Stimulated activated CD8-positive, alpha-beta memory T cell treated with anti-CD3 and anti-CD28 coated beads, Interleukin-15, amount 100 ng/mL, for 24 hours (primary cell): ENCODE measurements at places on chromosomes 2 and 18.

- DNase-seq = no peak
Observed at GRCh38 chr2:62999905-63000304, 50.7 kb upstream of the OTX1 start.

GRCh38 chr2:232611559-232612218 is 21.7 kb upstream of the EFHD1 start:
- DNase-seq = peak; percentile 60

GRCh38 chr2:96798733-96799622 is 17.1 kb upstream of the CNNM3 start:
- DNase-seq = no peak

DNA sequence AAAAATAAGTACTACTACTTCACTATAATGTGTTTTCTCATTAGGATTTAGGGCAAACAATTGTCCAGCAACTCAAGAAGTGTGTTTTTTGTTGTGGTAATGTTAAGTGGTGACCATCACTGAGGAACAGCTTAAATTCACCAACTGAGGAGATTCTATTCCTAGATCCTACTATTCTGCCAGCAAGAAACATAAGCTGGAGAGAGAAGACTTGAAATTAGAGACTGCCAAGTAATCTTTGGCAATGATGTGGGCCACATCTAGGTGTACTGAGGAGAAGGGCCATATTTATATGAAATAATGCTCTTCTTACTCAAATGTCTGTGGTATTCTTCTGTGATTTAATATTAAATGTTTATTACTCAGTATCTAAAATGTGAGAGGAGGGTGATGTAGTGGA is 44.3 kb upstream of the MSTN start:
- DNase-seq = no peak

DNA sequence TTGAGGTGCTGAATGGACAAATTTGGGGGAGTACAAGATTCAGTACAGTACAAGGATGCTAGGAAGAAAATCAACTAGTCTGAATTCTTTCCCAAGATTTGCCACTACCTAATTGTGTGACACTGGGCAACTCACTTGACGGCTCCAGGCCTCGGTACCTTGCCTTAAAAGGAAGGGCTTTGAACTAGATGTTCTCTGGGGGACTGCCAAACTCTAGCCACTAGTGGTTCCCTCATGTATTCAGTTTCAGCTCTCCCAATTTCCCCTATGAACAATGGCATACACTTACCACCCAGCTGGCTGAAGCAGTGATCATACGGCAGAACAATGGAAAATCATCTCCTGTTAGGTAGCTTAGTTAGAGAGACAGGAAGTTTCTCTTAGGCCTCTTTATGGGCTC is 73.4 kb downstream of the VWC2L start:
- no peak for DNase-seq

- DNase-seq = no peak
Observed at GRCh38 chr2:119178776-119179175, 20.2 kb upstream of the C1QL2 start.

DNA sequence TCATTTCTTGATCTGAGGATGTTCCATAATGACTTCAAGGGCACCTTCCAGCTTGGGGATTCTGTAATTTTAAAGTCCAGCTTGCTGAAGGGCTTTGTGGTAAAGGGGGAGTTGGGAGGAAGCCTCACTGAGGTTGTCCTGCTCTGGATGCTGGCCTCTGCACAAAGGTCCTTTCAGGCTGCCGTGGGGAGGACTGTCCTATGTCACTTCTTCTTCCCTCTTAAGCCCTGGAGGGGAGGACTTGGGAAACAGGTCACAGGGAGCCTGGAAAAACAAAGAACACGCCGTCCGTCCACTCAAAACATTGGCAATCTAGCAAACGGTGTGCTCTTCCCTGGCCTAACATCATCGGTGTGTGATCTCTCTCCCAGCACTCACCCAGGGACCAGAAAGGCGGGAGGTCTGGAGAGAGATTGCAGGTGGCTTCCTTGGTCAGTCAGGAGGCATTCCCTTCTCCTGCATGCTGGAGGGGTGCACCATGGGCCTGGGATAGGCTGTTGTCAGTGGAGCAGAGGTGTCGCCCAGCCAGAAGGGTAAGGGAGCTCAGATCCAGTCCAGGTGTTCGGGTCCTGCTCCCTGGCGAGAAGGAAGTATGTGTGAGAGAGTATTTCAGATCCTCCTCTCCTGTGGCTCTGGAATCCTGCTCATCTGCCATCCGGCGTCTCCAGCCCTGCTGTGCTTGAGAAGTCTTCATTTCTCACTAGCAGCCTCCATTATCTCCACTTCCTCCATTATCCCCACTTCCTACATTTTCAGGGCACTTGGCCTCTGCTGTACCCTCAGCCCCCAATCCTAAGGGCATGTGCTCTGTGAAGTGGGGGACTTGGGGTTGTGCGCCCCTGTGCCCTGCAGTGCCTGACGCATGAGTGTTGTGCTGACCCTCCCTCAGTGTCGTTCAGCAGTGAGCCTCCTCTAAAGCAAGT is 20.1 kb downstream of the ASAP2 start:
- no peak for DNase-seq

- no peak for DNase-seq
Observed at GRCh38 chr2:65545837-65546805, 113.7 kb upstream of the SPRED2 start.

GRCh38 chr2:113080134-113080533 is 12.4 kb downstream of the IL1F10 start:
- DNase-seq = peak; percentile 19

DNA sequence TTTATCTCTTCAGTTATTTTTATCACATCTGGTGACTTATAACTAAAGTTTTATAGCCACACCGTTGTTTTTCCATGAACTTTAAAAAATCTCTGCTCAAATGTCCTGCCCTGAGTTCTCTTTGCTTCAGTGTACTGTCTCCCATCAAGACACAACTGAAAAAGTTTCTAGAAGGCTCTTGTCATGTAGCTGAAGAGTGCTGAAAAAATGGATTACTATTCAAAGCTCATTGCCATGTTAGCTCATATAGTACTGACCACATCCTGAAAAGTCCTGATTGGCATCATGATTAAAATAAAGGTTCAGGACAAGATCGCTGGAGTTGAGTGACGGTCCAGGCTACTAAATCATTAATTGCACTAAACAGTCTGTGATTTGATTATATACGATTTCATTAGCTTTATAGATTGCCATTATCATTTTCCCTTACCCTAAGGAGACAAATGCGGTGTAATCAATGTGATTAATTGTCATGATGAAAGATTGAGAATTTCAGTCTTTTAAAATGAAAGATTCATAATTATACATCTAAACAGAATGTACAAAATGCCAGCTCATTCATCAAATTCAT is 62.2 kb downstream of the MFSD6 start:
- DNase-seq = no peak

- DNase-seq = no peak
Observed at GRCh38 chr18:56269958-56270357, 368.4 kb downstream of the TXNL1 start.

- DNase-seq = no peak
Observed at GRCh38 chr2:14706201-14706600, 73.7 kb downstream of the LRATD1 start.

DNA sequence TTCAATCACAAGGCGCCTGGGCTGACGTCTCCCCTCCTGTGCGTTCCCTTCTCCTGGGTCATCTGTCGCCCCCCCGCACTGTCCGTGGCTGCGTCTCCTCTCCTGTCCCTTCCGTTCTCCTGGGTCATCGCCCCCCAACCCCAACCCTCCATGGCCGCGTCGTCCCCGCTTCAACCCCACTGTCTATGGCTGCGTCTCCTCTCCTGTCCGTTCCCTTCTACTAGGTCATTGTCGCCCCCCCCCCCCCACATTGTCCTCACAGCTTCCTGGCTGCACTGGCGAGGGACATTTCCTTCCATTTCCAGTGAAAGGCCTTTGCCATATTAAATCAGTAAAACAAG is 118.9 kb downstream of the TMEM18 start:
- DNase-seq = no peak

DNA sequence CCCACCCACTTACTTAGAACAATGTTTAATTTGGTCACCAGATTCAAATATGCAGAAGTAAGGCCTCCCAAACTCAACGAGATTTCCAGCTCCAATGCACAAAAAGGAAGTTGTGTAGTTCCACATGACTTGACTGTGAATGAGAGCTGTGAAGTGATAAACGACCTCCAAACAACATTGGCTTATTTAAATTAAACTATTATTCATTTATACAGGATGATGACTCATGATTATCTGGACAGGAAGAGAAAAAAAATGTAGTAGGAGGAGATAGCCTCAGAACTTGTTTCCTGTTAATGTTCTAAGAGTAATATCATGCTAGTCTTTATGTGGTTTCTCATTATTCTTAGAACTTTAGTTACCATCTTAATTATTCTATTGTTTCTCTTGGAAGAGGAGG is 237.3 kb downstream of the C1D start:
- DNase-seq = no peak

DNA sequence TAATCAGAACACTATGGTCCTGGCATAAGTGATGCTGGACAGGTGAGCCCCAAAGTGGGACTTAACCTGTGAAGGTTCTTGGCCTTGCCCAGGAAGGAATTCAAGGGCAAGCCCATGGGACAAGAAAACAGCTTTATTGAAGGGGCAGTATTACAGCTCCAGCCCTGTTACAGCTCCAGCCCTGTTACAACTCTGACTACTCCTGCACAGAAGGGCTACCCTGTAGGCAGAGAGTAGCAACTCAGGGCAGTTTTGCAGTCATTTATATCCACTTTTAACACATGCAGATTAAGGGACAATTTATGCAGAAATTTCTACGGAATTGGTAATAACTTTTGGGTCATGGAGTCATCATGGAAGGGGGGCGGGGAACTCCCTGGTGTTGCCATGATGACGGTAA is 15.7 kb downstream of the IL37 start:
- DNase-seq = no peak

- no peak for DNase-seq
Observed at GRCh38 chr2:199756743-199757142, 94.2 kb downstream of the FTCDNL1 start.

DNA sequence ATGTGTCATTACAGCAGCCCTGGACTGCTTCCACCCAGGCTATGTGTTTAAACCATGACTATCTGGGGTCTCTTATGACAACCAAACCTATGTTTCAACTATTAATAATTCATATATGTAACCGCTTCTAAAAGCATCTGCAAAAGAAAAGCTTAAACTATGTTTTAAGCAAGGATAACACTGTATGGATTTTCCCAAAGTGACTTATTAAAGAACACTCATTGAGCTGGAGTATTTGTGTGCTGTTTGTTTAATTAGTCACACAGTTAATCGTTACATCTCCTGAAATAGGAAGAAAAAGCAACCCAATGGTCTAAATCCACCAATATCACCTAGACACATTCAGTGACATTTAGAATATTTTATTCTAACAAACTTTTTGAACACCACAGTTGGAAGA is 51.3 kb downstream of the TMEM163 start:
- no peak for DNase-seq

- DNase-seq = no peak
Observed at GRCh38 chr2:25545899-25546298, 127.5 kb downstream of the DTNB start.

DNA sequence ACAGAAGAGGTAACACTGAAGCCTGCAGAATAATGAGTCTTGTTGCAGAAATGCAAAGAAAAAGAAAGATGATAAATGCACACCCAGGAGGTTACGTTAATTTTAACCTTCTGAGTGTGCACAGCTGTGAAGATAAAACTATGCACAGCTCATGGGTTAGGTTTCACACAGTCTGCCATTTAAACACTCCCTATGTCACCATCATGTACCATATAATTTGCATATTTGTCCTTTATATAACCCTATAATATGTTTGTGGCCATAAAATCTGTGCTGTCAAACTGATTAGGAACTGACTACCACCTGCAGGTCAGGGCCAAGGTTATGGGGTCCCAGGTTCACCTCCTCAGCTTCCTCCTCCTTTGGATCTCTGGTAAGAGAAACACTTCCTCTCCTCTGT is 205.5 kb downstream of the RPIA start:
- no peak for DNase-seq

GRCh38 chr2:174572556-174572955 is 25.0 kb downstream of the WIPF1 start:
- DNase-seq = no peak

DNA sequence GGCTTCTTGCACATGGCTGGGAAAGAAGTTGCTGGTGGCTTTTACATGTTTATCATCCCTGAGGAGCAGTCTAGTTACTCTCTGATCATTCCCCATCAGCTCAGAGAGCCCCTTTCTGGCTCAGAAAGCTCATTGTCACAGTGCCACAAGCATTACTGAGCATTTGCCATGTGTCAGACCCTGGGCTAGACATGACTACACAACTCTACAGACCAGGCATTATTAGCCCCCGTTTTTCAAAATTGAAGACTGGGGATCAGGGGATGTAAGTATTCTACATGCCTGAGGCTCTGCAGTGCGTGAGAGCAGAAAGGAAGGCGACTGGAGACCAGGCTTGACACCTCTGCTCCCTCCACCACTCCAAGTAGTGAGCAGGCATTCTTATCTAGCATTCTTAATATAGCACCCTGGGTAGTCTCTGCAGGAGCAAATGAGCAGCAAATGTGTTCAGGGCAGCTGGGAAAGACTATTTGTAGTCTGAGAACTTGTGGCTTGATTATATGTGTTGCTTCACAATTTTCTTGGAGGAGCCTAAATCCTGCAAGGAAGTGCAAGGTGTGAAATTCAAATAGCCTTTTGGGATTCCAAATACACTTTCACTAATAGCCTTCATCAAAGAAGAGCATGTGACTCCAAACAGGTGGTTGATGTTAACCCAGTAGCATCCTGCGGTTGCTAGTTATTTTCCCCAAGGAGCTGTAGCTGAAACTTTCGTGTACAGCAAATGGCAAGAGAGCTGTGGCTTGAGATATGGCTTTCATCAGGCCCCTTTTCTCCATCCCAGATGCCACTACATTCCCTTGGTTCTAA is 143.2 kb downstream of the DDX1 start:
- no peak for DNase-seq

- no peak for DNase-seq
Observed at GRCh38 chr2:112876971-112877361, 34.0 kb upstream of the IL37 start.

DNA sequence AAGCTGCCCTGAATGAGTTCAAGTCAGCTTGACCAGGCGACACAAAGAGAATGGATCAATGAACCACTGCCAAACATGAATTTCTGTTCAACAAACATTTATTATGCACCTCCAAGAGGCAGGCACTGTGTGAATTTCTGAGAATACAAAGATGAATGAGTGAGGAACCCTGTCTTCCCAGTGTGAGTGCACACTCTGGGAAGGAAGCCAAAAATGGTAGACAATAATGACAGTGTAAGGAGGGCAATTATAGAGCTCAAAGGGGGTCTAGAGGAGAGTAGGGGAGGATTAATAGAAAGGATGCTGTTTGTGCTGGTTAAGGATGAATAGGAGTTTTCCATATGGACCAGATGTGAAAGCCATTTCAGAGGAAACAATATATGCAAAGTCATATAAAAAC is 213.4 kb downstream of the DCC start:
- no peak for DNase-seq
